CMK (cell line): ENCODE measurements at places on chromosomes 1 and 21.

GRCh38 chr1:46072975-46073374 lies 59.5 kb downstream of the PIK3R3 start:
- DNase-seq: no peak

- no peak for DNase-seq
These were observed 185.4 kb downstream of the ZSCAN20 start for GRCh38 chr1:33657833-33658232.

DNA sequence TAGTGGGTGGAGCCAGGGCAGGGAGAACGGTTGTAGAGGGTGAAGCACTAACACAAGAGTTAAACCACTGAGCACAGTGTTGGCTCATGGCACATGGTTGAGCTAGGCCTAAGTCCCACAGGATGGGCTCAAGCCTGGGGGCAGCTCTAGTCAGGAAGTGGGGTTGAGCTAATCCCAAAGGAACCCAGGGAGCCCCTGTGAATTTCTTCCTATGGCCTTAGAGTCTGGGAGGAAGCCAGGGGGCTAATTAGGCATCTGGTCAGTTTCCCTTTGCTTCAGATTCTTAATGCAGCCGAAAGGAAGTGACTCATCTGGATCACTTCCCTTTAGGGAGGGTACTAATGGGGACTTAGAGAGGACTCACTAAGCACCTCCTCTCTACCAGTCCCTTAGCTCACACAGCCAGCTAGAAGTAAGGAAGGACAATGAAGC lies 10.1 kb downstream of the CFAP45 start:
- DNase-seq: peak; percentile 72

- no peak for DNase-seq
These were observed 16.9 kb downstream of the PCNX2 start for GRCh38 chr1:233278631-233279030.

- no peak for DNase-seq
These were observed 42.0 kb upstream of the UBE2U start for GRCh38 chr1:64161357-64161941.

GRCh38 chr1:92410706-92411105 lies 76.0 kb downstream of the GFI1 start:
- DNase-seq: no peak

- DNase-seq: no peak
These were observed 61.2 kb downstream of the TCP10L start for GRCh38 chr21:32523988-32524719.

GRCh38 chr1:231986631-231987336 lies 360.2 kb downstream of the DISC1 start:
- no peak for DNase-seq

DNA sequence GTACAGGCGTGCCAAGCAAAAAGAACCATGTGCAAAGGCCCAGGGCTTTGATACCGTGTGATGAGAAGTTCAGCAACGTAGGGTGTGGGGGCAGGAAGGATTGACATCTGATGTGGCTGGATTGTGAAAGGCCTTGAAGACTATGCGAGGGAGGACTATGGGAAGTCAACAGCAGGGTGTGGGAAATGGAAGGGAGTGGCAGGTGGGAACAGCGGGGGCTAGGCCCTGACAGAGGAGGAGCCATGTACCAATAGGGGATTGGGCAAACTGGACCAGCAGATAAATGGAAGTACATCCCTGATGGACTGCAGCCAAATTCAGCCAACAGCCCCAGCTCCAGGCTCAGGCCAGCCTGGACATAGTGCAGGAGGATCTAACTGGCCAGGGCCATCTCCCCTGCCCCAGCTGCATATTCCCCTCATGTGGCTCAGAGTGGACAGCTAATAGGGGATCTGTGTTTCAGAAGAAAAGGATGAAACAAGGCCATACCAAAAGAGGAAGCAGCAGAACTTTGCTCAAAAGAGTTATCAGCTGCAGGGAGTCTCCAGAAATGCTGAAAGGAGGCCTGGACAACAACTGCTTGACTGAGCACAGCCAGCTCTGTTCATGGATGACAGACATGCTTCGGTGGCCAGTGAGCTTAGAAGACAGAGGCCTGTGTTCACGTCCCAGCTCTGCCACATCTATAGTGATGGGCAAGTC lies 140.2 kb upstream of the SGIP1 start:
- no peak for DNase-seq

- DNase-seq: no peak
These were observed 78.4 kb downstream of the ALPL start for GRCh38 chr1:21587602-21587953.

- peak; percentile 7 for DNase-seq
These were observed 52.4 kb downstream of the TLCD4 start for GRCh38 chr1:95169548-95169947.

DNA sequence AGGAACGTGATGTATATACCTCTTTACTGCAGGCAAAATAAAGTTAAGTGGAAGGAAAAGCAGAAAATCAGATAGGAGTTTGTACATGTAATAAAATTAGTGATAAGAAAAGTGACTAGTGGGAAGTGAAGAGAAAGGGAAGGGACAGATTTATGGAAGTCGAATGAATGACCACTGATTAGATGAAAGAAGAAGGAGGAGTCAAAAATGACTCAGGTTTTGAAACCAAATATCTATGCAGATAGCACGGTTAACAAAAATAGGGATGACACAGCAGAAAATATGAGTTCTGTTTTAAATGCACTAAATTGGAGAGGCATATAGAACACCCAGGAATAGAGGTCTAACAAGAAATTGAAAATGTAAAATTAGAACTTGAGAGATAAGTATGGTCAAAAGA lies 128.0 kb downstream of the HMCN1 start:
- DNase-seq: peak; percentile 21

DNA sequence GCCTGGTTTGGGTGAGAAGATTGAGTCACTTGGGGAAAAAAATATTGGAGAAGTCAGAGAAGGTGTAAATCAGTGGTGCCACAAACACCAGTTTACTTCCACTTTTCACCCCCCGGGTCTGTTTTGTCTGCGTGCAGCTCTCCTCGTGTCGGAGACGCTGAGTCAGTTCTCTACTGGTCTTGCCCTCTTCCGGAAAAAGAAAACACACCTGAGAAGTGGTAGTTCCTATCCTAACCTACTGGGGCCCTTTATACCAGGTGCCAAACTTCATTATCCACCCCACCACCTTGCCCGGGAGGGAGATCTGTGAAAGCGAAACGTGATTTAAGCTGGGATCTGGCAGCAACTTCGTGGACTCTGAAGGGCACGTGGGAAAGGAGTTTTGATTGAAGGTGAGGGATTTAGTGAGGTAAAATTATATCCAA lies 855 bp upstream of the IVNS1ABP start:
- DNase-seq: no peak

DNA sequence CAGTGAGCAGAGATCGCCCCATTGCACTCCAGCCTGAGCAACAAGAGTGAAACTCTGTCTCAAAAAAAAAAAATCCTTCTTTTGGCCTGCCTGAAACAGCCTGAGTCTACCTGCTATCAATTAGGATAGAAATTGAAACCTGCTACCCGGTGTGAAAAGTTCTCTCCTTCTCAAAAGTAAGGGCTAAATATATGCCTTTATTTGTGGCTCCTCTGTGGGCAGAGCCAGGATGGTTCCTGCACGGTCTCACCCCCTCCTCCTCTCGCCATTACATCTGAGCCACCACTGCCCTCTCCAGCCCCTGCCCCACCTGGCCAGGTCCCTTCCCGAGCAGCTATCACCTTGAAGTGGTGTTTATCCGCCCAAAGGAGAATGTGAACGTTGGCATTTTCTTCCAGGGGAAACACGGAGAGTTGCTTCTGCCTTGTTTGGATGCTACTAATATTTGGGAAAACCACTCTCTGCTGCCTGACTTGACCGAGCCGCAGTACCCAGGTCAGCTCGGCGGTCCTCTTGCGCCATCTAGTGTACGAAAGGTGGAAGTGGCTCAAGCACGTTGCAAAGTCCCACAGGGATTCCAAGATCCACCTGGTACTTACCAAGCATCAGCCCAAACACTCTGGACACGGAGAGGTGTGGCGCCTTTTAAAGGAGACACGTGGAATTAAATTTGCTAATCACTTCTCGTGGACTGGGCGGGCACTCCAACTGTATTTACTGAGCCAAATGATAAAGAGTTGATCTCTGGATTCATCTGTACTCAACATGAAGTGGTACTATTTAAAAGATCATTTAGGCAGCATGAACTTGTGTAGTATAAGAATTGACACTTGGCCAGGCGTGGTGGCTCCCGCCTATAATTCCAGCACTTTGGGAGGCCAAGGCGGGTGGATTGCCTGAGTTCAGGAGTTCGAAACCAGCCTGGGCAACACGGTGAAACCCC lies 31.9 kb downstream of the SETD4 start:
- DNase-seq: peak; percentile 67

- DNase-seq: peak; percentile 44
These were observed 137.8 kb downstream of the PTPRC start for GRCh38 chr1:198776602-198777029.
